ENCODE measurements at places on chromosomes 4 and X. TPM values are rescaled to one million over a fixed set of nuclear protein-coding genes. Genes with fewer than 3 reads are reported as not detected.

Gene PLAC1
- total RNA-seq = not detected

Gene PITX2
- total RNA-seq = not detected

Gene RNF128
- total RNA-seq = not detected

Gene ETDA
- total RNA-seq = not detected

Gene SSX3
- not detected for total RNA-seq

Gene AMTN
- total RNA-seq = not detected

Gene DCK
- total RNA-seq = 77.3 TPM

Gene CT45A5
- not detected for total RNA-seq

Gene BMP3
- total RNA-seq = not detected

Gene ZFP42
- total RNA-seq = not detected

Gene CFAP299
- not detected for total RNA-seq

Gene CT45A3
- total RNA-seq = not detected

Gene EMCN
- total RNA-seq = not detected

Gene SPATA4
- total RNA-seq = not detected

Gene ODAPH
- total RNA-seq = not detected

Gene ADRA2C
- total RNA-seq = not detected

Gene UGT8
- total RNA-seq = not detected
